Liver (tissue), 10 donors: ENCODE measurements at places on chromosomes 16 and 17. TPM values are rescaled to one million over a fixed set of nuclear protein-coding genes. Genes with fewer than 3 reads are reported as not detected.

- H3K27ac ChIP-seq: no peak overlapping the region
- H3K27me3 ChIP-seq: no peaks in the 10 kb centered on the region
- DNase-seq: no peak
- peaks cover 41% of the 10 kb centered on the region for H3K36me3 ChIP-seq
Measured at GRCh38 chr17:61986898-61987297, 59.1 kb upstream of the INTS2 start.

DNA sequence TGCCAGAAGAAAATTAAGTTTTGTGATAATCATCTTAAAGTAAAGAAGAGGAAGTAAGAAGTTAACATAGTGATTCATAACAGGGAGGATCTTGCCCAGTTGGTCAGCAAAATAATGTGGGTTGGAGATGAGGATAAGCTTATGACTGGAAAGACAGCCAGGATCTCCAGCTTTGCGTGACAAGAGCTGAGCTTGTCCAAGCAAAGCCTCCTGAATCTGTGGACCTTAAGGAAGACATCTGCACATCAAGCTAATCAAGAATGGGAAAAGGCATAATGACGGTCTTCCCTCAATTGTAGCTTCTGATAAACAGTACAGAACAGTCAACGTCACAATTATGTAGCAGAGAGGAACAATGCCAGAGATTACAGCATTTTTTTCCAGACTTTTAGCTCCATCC lies 744.7 kb upstream of the GOT2 start:
- H3K27ac ChIP-seq: no peak overlapping the region
- H3K4me3 ChIP-seq: no peak overlapping the region
- H3K27me3 ChIP-seq: no peaks in the 10 kb centered on the region
- H3K36me3 ChIP-seq: no peaks in the 10 kb centered on the region
- H3K4me1 ChIP-seq: no peaks in the 10 kb centered on the region
- DNase-seq: no peak

DNA sequence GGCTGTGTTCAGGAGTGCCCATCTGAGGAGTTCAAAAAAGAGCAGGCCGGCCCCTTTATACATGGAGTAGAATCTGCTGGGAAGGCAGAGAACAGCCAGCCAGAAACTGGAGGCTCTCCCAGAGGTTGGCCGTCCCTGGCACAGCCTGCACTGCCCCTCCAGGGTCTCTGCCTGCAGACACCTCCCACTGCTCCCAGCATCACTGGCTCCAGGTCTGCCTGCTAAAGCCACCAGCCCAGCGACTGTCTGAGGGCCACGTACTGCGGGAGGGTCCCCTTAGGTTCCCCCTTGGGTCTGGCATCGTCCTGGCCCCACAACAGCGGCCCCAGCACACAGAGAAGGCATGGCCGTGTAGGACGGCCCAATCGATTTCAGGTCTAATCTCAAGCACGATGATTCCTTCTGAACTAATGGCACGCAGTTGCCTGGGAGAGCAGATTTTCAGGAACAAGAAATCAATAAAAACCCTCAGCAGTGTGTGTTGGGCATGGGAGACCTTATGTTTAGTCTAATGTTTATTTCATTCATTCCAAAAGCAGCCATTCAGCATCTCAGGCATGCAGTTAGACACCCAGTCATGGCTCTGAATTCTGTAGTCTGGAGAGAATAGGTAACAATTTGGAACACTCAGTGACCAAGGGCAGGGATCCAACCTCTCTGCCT lies 95.6 kb downstream of the PGS1 start:
- DNase-seq: no peak
- H3K4me1 ChIP-seq: no peaks in the 10 kb centered on the region
- no peaks in the 10 kb centered on the region for H3K27me3 ChIP-seq
- H3K27ac ChIP-seq: no peak overlapping the region
- no peak overlapping the region for H3K4me3 ChIP-seq

GRCh38 chr17:34095106-34095505 lies 160.0 kb upstream of the CCL2 start:
- no peaks in the 10 kb centered on the region for H3K4me1 ChIP-seq
- H3K27ac ChIP-seq: no peak overlapping the region
- peaks cover 4% of the 10 kb centered on the region for H3K27me3 ChIP-seq
- DNase-seq: no peak
- no peak overlapping the region for H3K4me3 ChIP-seq
- no peaks in the 10 kb centered on the region for H3K36me3 ChIP-seq

DNA sequence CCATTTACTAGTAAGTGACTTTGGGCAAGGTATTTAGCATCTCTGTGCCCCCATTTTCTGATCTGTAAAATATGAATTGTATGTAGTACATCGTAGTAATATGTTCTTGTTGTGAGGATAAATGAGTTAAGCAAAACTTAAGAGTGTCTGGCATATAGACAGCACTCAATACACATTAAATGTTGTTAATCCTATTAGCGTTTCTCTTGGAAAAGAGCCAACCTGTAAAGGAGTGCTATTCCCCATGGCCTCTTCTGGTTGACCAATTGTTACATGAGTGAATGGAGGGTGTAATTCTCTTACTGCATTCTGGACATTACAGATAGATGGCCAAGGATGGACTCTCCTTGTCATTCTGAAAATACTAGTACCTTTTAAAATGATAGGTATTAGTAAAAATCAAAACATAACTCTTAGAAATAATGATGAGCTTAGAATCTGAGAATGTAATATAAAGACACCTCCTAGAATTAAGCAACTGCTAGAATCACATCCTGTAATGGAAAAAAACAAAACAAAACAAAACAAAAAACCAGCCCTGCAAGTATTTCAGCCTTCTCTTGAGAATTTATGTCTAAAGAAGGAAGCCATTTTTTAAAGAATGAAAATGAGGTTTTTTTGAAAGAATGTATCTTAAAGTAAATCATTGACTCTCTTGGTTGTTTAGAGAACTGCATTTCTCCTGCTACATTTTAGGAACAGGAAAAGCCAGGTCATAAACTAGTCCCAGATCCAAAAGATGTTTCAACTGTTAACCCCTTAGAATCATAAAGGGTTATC lies 30.5 kb downstream of the IQCK start:
- H3K4me3 ChIP-seq: no peak overlapping the region
- no peaks in the 10 kb centered on the region for H3K27me3 ChIP-seq
- DNase-seq: no peak
- H3K36me3 ChIP-seq: no peaks in the 10 kb centered on the region
- H3K27ac ChIP-seq: no peak overlapping the region

DNA sequence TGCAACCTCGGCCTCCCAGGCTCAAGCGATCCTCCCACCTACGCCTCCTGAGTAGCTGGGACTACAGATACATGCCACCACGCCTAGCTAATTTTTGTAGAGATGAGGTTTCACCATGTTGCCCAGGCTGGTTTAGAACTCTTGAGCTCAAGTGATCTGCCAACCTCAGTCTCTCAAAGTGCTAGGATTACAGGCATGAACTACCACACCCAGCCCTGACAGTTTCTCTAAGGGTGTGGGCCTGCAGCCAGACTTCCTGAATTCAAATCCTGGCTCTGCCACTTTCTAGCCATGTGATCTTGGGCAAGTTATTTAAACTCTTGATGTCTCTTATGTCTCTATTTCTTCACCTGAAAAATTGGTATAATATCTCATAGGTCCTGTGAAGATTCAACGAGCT lies 5.6 kb downstream of the CUEDC1 start:
- peaks cover 26% of the 10 kb centered on the region for H3K4me1 ChIP-seq
- H3K27me3 ChIP-seq: no peaks in the 10 kb centered on the region
- H3K4me3 ChIP-seq: no peak overlapping the region
- H3K27ac ChIP-seq: no peak overlapping the region
- H3K36me3 ChIP-seq: no peaks in the 10 kb centered on the region

GRCh38 chr16:87895641-87896141 lies 26.4 kb upstream of the SLC7A5 start:
- no peaks in the 10 kb centered on the region for H3K4me1 ChIP-seq
- peaks cover 3% of the 10 kb centered on the region for H3K36me3 ChIP-seq
- DNase-seq: no peak

VMP1 gene
- 118 TPM for total RNA-seq

GPR179 gene
- under 0.01 TPM for total RNA-seq

PLA2G10 gene
- not detected for total RNA-seq

ABCC6 gene
- total RNA-seq: 107 TPM

FOXO3B gene
- total RNA-seq: 1.8 TPM

KPNB1 gene
- total RNA-seq: 114 TPM

YPEL3 gene
- 10.5 TPM for total RNA-seq

ACSM5 gene
- 4.2 TPM for total RNA-seq

MT1B gene
- not detected for total RNA-seq

KIF2B gene
- total RNA-seq: not detected

TAF1C gene
- 34.5 TPM for total RNA-seq

TP53TG3D gene
- total RNA-seq: not detected

METTL16 gene
- 8.9 TPM for total RNA-seq
